ENCODE measurements at places on chromosomes 4 and X.

GRCh38 chr4:61877266-61877665, 677.1 kb downstream of the ADGRL3 start:
- DNase-seq = no peak

GRCh38 chrX:122813876-122814275, 370.2 kb upstream of the GRIA3 start:
- no peak for DNase-seq

GRCh38 chr4:182425302-182425701, 182.1 kb downstream of the TENM3 start:
- no peak for DNase-seq

DNA sequence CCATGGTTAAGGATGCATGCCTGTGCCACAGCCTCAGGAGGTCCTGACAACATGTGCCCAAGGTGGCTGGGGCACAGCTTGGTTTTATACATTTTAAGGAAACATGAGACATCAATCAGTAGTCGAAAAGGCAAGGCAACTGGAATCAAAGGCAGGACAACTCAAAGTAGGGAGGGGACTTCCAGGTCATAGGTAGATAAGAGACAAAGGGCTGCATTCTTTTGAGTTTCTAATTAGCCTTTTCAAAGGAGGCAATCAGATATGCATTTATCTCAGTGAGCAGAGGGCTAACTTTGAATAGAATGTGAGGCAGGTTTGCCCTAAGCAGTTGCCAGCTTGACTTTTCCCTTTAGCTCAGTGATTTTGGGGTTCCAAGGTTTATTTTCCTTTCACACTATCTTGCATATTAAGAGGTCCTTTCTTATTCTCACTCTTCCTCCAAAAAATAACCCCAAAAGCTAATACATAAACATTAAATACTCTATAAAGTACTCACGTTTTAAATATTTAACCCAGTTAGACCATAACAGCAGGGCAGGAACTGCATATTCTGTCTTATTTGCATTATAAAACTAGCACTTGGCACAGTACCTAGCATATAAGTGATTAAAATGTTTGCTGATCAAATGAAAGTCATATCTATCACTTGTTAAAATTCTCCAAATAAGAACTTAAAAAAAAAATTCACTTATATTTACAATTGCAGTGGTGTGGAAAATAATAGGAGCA, 36.3 kb upstream of the UGT8 start:
- no peak for DNase-seq

DNA sequence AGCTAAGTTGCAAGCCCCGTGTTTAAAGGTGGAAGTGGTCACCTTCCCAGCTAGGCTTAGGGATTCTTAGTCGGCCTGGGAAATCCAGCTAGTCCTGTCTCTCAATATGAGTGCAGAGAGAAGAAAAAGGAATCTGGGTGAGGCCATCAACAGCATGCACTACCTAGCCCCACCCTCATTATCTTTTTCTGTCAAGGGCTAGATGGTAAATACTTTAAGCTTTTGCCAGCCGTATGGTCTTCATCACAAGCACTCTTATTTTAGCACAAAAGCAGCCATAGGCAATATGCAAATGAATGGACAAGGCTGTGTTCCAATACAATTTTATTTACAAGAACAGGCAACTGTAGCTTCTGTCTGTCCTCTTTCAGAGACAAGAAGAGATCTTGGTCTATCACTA, 282.9 kb downstream of the ZNF674 start:
- no peak for DNase-seq

DNA sequence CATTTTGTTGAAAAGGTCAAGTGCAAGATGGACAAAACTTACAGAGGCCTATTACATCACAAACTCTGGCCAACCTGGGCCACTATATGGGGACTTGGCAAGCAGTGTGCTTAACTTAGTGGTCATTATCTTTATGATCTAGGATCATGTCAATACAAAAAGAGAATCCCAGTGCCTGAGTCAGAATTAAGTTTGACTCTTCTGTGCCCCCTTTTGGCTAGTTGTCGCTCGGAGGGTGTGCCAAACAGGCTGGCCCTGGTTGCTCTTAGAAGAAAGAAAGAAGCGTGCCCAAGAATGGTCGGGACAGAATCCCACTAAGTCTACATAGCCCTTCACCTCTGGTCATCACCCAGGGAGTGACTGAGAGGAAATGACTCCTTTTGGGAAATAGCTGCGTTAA, 100.1 kb downstream of the EIF4E start:
- peak; percentile 23 for DNase-seq

GRCh38 chr4:76363556-76364290, 57.2 kb downstream of the STBD1 start:
- no peak for DNase-seq

GRCh38 chr4:144356941-144357381, 216.4 kb upstream of the GYPA start:
- no peak for DNase-seq

DNA sequence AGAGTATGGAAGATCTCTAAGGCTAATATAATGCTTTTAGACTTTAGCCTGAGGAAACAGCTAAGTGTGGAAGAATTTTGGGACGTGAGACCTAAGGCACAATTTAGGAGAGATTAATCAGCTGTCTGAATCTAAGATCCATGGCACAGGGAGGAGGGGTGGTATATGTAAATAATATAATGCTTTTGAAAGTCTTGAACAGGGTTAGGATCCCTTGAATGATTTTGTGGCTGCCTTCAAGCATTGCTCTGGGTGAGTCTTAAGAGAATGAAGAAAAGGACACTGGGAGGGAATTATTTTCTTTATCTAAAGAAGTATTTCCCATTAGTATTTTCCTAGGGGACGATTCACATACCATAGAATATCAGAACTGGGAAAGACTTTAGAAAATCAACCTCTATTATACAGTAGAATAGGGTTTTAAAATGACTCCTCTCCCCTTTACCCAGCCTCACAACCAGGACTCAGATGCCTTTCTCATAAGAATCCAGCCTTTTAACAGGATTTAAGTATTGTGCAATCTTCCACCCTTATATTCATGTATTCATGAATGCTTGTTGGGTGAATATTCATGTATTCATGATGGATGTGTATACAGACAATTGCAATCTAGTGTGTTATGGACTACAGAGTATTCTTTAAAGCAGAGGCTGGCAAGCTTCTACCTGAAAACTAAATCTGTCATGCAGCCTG, 664.2 kb upstream of the CPEB2 start:
- DNase-seq = no peak

DNA sequence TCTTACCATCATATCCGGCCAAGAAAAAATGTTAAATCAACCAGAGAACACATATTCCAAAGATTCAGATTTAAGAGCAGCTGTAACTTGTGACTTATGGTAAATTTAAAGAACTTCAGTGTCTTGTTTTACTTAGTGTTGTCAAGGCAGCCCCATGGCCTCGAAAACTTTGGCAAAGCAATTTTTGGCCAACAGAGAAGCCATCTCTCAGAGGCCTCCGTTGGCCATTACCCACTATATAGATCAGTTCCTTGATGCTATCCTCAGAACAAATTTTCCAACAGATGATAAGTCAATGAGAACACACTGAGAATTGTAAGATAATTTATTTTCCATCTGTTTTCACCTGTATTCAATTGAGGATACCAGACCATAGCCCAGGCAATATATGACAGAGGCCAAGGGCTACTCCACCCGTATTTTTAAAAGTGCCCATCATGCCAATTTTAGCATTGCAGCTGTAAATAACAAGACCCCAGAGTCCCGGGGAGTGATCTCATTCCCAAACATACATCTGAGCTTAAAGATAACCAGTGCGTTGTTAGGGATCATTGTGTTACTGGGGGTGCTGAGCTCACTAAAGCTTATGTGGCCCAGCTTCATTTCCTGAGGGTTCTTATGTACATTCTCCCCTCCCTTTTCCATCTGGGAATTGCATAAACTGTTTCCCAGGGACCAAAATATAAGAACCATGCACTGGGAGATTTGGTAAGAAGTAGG, 50.0 kb upstream of the PDHA1 start:
- DNase-seq = no peak

GRCh38 chr4:102726068-102726467, 34.7 kb downstream of the MANBA start:
- DNase-seq = no peak

DNA sequence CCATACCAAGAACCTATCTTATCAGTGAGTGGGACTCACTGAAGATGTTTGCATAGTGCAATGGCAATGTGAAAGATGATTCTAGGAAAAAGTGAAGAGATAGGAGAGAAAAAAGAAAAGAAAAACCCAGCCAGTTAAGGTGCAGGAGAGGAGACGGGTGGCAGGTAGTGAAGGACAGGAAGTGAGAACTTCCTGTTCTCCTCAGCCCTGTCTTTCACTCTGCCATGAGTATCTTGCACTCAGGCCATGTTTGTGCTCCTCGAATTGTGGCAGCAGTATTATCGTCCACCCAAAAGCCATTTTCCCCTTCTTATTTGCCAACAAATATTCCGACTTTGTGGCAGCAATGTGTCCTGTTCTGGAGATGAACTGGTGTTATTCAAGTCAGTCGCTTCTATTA, 8.6 kb upstream of the ENPEP start:
- no peak for DNase-seq

- DNase-seq = no peak
Measured at GRCh38 chrX:38982843-38983242, 181.6 kb downstream of the MID1IP1 start.

GRCh38 chrX:112341598-112341997, 259.0 kb upstream of the TRPC5 start:
- DNase-seq = no peak

GRCh38 chr4:154807042-154807630, 26.1 kb downstream of the RBM46 start:
- DNase-seq = no peak

- DNase-seq = no peak
Measured at GRCh38 chr4:16722416-16722815, 176.0 kb downstream of the LDB2 start.

- no peak for DNase-seq
Measured at GRCh38 chr4:138087066-138087719, 155.0 kb downstream of the SLC7A11 start.

DNA sequence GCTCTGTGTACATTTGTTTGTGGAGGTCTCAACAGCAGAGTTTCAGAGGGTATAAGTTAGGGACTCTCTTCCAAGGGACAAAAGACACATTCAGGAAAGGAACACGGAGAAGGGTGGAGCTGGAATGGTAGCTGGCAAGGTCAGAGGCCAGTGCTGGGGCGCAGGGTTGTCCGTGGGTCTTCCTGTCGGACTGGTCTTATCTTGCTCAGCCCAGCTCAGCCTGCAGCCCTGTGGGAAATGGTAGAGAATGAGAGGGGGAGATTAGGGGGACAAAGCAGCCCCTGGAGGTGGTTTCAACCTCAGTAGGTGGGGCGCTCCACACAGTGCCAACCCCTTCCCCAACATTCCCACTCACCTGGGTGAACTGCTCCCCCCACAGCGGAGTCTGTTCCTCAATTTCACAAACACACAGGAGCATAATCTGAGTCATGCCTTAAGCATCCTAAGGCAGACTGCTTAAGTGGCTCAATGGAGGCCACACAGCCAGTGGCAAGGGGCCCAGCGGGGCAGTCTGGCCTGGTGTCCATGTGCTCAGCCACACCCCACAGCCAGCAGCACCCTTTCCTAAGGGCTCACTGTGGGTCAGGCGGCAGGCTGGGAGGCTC, 6.9 kb upstream of the HDAC6 start:
- DNase-seq = no peak

- no peak for DNase-seq
Measured at GRCh38 chrX:40444798-40445496, 135.8 kb upstream of the ATP6AP2 start.

- DNase-seq = peak; percentile 6
Measured at GRCh38 chrX:54807524-54808108, at the start of gene MAGED2. TSS of gene MAGED2 (plus strand) at chrX:54807745. CDS start at chrX:54809332, 1,587 bp downstream.

GRCh38 chr4:6695660-6696610, 2.3 kb downstream of the S100P start:
- DNase-seq = no peak

DNA sequence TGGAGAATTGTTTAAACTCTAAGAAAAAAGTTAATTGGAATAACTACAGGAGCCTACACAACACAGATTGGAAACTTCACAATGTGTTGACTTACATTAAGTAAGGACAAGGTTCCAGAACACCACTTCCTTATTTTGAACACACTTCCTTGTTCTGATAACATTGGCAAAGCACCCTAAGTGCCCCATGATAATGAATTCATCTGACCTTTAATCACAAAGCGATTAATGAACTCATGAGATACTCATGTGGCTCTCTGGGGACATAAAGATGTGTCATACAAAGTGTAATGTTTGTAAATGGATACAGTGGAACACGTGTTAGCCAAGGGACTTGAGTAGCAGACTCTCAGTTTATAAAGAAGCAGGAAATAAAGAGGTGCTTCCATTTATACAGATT, 69.0 kb upstream of the ATOH1 start:
- no peak for DNase-seq

DNA sequence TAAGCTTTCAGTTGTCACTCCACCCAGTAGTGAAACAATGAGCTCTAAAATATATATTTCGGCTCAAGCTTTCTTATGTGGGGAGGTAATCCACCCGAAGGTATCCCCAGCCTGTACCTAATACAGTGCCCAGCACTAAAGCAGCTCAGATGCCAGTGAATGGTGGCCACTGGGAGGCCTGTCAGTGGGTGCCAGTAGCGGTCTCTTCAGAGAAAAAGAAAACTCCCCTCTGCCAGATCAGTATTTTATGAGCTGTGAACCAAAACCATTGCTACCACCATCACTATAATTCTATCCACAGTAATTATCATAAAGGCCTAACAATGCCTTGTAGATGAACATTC, 835 bp upstream of the NFKB1 start:
- no peak for DNase-seq

- DNase-seq = no peak
Measured at GRCh38 chrX:20042221-20042620, 51.4 kb upstream of the BCLAF3 start.

DNA sequence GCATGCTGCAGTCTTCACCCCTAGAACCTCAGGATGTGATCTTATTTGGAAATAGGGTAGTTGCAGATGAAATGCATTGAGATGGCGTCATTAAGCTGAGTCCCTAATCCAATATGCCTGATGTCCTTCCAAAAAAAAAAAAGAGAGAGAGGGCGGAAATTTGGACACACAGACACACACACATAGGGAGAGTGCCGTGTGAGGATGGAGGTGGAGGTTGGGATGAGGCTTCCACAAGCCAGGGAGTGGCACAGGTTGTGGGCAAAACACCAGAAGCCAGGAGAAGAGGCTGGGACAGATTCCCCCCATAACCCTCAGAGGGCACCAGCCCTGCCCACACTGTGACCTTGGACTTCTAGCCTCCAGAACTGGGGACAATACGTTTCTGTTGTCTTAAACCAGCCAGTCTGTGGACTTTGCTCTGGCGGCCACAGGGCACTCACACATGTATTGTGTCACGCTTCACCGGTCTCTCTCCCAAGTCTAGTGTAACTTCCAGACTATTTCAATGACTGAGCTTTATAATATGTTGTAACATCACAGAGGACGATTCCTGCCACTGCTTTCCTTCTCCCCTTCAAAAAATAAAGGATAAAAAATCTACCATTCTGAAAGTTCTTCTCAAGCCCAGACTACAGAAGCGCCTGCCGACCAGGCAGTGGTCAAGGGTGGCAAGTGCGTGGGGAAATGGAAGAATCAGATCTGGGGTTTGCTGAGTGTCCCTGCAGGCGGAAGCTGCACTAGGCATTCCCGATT, 35.8 kb upstream of the MAN2B2 start:
- DNase-seq = no peak
